Activated CD4-positive, CD25-positive, alpha-beta regulatory T cell treated with anti-CD3 and anti-CD28 coated beads, Interleukin-2, amount 50 U/mL, for 24 hours (primary cell): ENCODE measurements at places on chromosomes 4 and X.
A peak's percentile ranks its signal among the peaks of the same experiment; 100 is the strongest.

DNA sequence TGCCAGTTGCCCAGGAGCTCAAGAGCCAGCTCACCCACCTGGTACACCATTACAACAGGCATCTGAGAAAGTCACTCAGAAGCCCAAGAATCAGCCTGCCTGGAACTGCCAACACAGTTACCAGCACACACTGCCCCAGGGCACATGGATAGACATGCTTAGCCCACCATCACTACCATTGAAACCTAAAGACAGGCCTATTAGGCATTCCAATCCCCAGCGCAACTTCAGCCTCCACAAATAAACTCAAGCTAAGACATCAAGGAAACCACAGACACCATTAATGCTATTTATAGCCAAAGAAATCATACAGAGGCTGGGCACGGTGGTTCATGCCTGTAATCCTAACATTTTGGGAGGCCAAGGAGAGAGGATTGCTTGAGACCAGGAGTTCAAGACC is 42.3 kb downstream of the ATRX start:
- no peak for ATAC-seq

- ATAC-seq: no peak
These were observed 18.0 kb downstream of the GABRB1 start for GRCh38 chr4:47049347-47049746.

- ATAC-seq: no peak
These were observed 55.5 kb downstream of the SPANXN4 start for GRCh38 chrX:143081231-143081630.

DNA sequence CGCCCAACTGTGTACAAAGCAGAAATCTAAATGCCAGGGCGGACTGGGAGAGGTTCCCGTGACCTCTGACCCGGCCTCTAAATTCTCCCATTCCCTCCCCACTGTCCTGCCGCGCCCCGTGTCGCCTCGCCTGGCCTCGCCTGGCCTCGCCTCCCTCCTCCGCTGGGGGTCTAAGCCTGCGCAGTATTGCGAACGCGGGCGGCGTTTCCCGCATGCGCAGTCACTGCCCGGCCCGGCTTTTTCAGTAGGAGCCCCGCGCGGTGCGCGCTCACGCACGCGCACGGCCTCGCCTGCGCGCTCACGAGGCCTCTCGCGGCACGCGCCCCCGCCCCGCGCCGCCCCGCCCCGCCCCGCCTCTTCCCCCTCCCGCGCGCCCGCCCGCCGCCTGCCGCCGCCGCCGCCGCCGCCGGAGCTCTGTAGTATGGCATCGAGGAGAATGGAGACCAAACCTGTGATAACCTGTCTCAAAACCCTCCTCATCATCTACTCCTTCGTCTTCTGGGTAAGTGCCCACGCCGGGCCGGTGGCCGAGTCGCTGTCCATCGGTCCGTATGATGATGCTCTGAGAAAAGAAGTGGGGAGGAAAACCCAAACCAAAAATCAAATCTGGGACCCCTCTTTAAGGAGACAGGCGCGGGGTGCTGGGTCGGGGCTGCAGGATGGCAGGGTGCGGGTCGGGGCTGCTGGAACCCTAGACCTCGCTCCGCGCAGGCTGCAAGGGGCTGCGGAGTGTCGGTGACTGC is at the start of gene TSPAN7:
TSS of gene TSPAN7 (plus strand) at position 417 of the 743 bp plus-strand sequence. CDS start at position 422, 5 bp downstream.
- ATAC-seq: peak; percentile 81

DNA sequence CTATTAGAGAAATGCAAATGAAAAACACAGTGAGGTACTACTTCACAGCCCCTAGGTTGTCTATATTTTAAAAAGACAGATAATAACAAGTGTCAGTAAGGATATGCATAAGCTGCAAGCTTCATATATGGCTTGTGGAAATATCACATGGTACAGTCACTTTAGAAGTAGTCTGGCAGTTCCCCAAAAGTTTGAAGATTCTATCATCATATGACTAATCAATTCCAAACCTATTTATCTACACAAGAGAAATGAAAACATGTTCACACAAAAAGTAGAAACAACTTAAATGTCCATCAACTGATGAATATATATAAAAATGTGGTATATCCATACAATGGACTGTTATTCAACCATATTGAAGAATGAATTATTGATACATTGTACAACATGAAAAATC is 185.8 kb upstream of the STK26 start:
- no peak for ATAC-seq

- no peak for ATAC-seq
These were observed 172.4 kb upstream of the MXRA5 start for GRCh38 chrX:3518870-3519269.

DNA sequence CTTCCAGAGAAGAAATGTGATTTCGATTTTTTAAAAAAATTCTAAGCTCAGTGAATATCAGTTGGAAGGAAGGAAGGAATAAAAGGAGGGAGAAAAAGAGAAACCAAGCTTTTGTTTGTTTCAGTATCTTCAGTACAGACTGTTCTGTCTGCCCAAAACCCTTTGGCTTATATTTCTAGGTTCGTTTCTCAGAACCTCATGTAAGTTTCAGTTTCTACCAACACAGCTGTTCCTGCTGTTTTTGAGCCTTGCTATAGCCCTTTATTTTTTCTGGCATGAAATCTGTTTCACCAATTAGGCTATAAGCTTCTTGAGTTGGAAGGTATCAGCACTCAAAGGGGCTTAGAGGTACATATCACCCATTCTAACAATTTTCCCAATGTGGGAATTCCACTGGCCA is 157.9 kb downstream of the GBA3 start:
- no peak for ATAC-seq

- ATAC-seq: peak; percentile 29
These were observed at the start of gene DDIT4L for GRCh38 chr4:100189820-100190642. Gene DDIT4L, minus strand, starts transcription at chr4:100190468. Its CDS starts 485 bp downstream, at chr4:100189983.

- ATAC-seq: no peak
These were observed at the start of gene ZIC3 for GRCh38 chrX:137565921-137566745. Gene ZIC3, plus strand, starts transcription at chrX:137566127. Its CDS starts 565 bp downstream, at chrX:137566692.

GRCh38 chr4:113761620-113762185 is at the start of gene CAMK2D:
Gene CAMK2D, minus strand, starts transcription at chr4:113761738. Its CDS starts 670 bp downstream, at chr4:113761068.
- ATAC-seq: peak; percentile 44

- ATAC-seq: no peak
These were observed 105.2 kb downstream of the PDE5A start for GRCh38 chr4:119523399-119523798.

DNA sequence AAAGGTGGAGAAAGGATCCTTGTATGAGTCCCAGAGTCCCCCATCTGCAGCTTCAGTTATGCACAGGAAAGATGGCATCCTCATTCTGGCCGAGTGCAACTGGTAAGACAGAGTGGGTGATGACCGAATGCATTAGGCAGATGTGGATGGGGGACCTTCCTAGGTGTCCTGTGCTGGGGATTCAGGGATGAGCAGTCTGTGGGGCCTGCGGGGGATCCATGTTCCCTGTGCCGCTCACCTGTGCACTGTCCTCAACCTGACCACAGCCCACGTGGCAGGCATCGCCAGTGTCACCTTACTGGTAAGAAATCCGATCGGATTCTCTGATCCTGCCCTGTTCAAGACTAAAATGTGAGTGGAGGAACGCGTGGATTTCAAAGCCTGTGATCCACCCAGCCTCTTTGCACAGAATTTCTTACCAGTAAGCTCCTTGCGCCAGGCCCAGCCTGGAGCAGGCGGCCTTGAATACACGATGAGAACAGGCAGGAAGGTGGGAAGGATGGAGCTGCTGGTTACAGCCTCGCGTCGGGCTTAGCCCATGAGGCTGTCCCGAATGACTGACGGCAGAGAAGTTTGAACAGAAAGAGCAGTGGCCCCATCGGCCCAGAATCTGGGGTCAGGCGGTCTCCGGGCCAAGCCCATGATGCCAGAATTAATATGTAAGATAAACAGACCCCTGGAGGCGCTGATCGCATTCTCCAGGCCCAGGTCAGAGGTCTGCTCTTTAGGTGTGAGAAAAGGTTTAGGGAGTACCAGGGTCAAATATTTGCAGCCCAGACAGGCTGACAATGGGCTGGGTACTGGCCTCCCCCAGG is 56.5 kb downstream of the CPZ start:
- no peak for ATAC-seq

DNA sequence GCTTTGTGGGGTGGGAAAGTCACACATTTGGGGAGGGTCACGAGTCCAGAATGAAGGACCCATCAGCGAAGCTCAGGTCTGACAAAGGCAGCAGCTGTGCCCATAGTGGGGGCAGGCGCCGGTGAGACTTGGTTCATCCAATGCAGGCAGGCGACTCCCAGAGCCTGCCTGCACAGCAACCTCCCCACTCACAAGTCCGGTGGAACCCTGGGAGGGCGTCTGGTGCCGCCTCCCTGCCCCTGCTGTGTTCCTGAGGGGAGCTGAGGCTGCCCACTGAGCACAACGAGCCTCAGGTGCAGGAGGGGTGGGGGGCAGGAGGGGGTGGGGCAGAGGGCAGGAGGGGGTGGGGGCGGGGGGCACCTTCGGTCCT is 13.7 kb downstream of the LRPAP1 start:
- ATAC-seq: no peak

- ATAC-seq: no peak
These were observed 1.8 kb downstream of the SGMS2 start for GRCh38 chr4:107826421-107826980.

DNA sequence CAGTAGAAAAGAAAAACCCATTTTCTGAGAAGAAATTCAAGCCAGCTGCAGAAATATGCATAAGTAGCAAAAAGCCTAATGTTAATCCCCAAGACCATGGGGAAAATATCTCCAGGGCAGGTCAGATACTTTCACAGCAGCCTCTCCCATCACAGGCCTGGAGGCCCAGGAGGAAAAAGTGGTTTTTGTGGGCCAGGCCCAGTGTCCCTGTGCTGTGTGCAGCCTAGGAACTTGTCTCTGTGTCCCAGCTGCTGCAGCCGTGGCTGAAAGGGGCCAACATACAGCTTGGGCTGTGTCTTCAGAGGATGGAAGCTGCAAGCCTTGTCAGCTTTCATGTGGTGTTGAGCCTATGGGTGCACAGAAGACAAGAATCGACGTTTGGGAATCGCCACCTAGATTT is 581.0 kb downstream of the C4orf33 start:
- ATAC-seq: no peak

- no peak for ATAC-seq
These were observed 49.2 kb upstream of the SCRG1 start for GRCh38 chr4:173448103-173448502.

DNA sequence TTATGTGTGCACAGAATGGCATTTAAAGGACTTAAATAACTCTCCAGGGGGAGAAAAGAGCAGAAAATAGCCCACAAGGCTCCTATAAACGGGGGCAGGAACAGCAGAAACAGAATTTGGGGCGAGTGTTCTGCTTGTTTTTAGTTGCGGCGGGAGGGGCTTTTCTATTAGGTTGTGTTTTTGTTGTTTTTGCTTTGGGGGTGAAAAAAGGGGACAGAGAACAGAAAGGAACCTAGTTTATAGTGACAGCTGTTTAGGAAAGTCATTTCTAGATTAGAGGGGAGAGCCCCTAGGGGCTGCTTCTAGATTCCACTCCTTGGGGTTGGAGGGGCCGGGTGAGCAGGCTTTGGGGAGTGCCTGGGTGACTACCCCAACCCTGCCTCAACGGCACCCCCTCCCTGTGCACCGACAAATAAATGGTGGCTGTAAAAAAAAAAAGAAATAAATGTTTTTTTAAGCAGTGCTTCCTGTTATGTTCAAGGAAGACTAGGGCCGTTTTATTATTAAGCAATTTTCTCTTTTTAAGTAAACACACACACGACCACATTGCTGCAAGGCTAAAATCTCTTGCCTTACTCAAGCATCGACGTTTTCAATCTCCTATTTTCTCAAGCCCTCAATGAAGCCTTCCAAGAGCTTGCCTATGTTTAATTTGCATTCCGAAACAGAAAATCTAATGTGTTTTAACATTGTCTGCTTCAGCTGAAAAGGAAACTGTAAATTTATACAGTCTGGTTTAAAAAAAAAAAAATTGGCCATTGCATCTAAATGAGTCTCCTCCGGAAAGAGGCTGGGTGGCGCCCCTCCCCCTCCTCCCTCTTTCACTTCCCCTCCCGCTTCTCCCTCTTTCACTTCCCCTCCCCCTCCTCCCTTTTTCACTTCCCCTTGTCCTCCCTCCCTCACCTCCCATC is 123.3 kb upstream of the TBL1X start:
- ATAC-seq: peak; percentile 89

- no peak for ATAC-seq
These were observed at the start of gene APELA for GRCh38 chr4:164876700-164877324. Gene APELA, plus strand, starts transcription at chr4:164877178. Its CDS starts 154 bp downstream, at chr4:164877332.

DNA sequence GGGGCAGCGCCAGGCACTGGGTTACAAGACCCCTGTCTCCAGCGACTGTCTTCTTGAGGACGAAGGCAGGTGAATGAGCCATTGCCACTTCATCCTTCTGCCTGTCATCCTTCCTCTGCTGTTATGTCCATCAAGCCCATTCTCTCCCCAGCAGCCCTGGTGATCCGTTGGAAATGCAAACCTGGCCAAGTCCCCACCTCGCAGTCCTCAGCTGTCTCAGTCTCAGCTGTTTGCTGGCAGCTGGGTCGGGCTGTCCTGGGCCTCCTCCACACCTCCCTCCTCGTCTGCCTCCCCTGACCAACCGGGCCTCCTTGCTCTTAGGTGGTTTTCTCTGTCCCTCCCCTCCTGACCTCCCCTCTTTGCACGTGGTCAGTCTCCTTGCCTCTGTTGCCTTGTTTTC is 38.0 kb downstream of the PTTG2 start:
- no peak for ATAC-seq

GRCh38 chrX:134780908-134781307 is 122.6 kb upstream of the PLAC1 start:
- ATAC-seq: no peak
